ENCODE measurements at places on chromosomes 13 and 19. TPM values are rescaled to one million over a fixed set of nuclear protein-coding genes. Genes with fewer than 3 reads are reported as not detected.

Gene FFAR3
- not detected for total RNA-seq

Gene PSG2
- total RNA-seq = 5.2 TPM

Gene ODAD3
- total RNA-seq = 0.43 TPM

Gene APLP1
- 3.5 TPM for total RNA-seq

Gene RPS15
- total RNA-seq = 444 TPM

Gene ELSPBP1
- total RNA-seq = not detected

Gene RNF225
- under 0.01 TPM for total RNA-seq

Gene ERCC2
- total RNA-seq = 53.5 TPM

Gene KLK12
- total RNA-seq = not detected

Gene ZNF816
- 11.7 TPM for total RNA-seq

Gene SLC25A41
- total RNA-seq = not detected

Gene WDR83
- 7.3 TPM for total RNA-seq
